ENCODE measurements at places on chromosomes 7 and 10.

GRCh38 chr7:21108182-21108581 is 319.7 kb upstream of the SP4 start:
- no peak for DNase-seq

GRCh38 chr7:118214833-118215182 is 9.7 kb upstream of the ANKRD7 start:
- DNase-seq: no peak

- DNase-seq: no peak
Observed at GRCh38 chr10:33521062-33521461, 186.6 kb upstream of the NRP1 start.

GRCh38 chr10:32004161-32004591 is 52.0 kb downstream of the KIF5B start:
- DNase-seq: no peak

- DNase-seq: no peak
Observed at GRCh38 chr7:151126491-151127137, 40.3 kb downstream of the AGAP3 start.

DNA sequence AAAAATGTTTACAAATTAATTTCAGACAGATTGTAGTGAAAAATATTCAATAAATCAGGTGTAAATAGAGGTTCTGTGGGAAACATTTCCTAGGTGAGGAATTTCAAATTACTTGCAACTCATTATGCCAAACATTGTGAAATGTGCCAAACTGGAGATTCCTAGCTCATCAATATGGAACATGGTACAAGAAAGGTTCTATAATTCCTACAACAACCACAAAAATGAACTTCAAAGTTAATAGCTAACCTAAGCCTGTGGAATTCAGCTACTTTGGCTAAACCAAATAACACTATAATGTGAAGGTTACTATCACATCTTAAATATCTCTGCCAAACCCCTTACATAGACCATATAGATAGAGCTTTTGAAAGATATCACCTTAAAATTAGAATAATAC is 223.3 kb upstream of the HGF start:
- DNase-seq: no peak

DNA sequence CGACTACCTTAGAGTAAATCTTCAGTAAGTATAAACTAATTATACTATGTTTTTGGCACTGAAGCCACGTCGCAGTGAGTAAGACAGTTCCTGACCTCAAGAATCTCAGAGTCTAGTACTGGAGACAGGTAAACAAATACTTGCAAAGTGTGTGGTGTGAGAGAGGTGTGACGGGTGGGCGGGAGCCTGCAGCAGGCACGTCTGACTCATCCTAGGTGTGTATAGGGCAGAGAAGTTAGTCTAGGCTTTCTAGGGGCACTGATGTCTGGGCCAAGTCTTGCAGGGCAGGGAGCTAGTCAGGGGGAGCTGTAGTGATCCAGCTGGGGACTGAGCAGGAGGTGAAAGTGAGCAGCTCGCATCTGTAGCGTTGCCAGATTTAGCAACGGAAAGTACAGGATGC is 35.9 kb upstream of the SFTPD start:
- no peak for DNase-seq

- DNase-seq: no peak
Observed at GRCh38 chr10:110036640-110037039, 28.9 kb downstream of the ADD3 start.

DNA sequence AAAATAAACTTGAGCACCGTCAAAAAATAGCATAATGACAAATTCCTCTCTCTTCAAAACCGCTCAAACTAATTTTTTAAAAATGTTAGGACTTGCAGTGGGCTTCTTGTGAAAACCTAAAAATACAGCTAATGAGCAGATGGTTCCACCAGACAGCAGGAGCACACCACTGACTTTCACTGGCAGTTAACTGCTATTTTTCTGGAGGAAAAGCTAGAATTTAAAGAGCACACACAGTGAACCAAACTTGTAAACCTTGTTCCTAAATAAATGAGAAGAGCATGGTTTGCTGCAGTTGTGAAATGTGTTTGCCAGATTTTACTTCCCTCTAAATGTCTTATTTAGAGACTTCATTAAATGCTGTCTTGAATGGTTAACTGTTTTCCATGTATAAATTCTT is 143.9 kb downstream of the RAPGEF5 start:
- no peak for DNase-seq

DNA sequence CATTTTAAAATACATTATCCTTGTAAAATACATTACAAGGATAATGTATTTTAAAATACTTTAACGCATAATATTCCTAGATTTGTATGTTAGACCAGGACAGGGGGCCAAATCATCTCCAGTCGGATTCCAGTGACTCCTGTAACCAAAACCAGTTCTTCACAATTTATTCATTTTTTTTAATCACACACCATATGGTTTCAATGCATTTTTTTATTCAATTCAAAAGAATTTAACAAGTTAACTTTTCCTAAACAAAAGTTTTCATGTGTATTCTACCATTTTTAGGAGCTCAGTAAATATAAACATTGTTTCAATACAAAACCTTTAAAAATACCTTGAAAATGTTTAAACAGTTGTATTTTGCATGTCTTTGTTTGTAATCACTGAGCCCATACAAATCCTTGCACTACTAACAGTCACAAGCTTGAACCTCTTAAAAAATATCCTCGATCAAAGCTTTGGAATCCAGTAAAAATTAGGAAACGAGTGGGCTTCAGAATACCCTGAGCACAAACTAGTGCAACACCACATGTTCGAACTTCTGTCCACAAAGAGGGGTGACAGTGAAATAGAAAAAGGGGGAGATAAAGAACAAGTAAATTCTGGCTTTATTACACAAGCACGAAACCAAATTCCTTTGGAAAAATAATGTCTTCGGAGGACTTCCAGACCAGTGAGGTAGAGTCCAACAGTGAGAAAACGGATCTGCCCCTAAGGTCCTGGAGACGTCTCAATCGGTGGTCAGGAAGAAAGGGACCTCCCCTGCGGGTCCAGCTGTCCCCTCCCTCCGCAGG is 1.6 kb downstream of the CCDC71L start:
- no peak for DNase-seq

DNA sequence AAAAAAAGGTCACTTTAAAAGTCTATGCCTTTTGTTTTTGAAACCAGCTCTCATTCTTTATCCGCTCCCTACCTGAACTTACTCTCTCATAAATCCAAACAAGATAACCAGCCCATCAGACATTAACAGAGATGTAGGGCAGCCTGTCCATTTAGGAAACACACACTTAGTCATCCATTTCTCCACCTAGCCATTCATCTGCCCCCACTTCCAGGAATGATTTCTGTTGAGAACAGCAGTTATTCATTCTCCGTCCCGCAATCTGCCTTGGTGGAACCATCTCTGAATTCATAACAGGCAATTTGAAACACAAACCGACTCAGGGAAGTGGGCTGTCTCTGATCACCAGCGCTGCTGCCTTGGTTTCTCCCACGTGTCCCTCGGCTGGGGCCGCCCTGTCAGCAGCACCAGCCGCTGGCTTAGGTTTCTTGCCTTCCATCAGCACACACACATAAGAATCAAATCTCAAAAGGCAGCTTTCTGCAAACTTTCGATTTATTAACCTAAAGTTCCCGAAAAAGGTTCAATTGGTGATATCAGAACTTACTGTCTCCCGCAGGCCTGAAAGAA is 528.2 kb upstream of the NRP1 start:
- no peak for DNase-seq
